ENCODE measurements at places on chromosomes 1 and 21.
A peak's percentile ranks its signal among the peaks of the same experiment; 100 is the strongest.

DNA sequence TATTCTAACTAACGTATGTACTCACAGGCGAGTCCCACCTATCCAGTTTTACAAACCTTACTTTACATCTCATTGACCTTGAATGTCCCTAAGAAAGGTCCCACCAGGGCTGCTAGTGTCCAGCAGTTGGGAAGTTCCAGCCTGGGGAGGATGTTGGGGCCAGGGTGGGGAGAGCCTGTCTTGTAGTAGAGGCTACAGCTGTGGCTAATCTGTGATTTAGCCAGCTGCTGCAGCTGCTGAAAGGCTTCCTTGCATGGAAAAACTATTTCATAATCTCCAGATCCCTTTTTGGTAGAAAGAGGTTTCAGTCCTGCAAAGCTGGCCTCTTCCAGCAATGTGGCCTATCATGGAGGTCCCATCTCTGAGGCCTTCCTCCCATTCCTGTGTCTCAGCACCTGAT is 23.1 kb downstream of the TNN start:
- no peak for DNase-seq

DNA sequence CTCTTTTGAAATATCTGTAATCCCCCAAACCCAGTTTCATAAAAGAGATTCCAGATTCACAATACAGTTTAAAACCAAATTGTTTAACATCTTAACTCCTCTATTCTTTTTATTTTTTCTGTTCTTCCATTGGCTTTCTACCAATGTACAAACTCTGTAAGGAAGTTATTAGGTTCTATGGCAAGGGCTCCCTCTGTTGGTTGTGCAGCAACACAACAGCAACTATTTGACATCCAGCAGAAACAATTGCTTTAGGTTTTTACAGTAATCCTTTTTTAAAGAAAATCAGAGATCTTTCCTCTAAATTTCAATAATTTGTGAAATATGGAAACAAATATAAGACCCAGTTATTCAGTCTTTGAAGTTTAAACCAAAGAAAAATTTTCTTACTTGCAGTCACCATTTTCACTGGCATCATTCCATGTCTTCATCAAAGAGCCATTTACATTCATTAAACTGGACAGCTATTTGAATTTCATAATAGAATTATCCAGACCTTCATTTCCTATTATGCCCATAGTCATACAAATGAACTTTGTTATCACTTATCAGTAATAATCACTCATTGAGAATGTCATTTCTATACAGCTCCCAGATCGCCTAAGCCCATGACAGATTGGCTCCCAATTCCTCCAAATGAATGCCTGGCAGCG is 46.5 kb upstream of the RNF11 start:
- peak; percentile 74 for DNase-seq

GRCh38 chr21:41726970-41727783 is 39.7 kb downstream of the RIPK4 start:
- DNase-seq: no peak

GRCh38 chr1:156886583-156887281 is 6.8 kb upstream of the PEAR1 start:
- no peak for DNase-seq

GRCh38 chr1:207938016-207938415 is 27.1 kb upstream of the CD34 start:
- DNase-seq: no peak

- DNase-seq: peak; percentile 64
Observed at GRCh38 chr1:2411801-2412394, 466 bp downstream of the PEX10 start.

- DNase-seq: no peak
Observed at GRCh38 chr1:19430121-19431068, 54.9 kb downstream of the CAPZB start.

DNA sequence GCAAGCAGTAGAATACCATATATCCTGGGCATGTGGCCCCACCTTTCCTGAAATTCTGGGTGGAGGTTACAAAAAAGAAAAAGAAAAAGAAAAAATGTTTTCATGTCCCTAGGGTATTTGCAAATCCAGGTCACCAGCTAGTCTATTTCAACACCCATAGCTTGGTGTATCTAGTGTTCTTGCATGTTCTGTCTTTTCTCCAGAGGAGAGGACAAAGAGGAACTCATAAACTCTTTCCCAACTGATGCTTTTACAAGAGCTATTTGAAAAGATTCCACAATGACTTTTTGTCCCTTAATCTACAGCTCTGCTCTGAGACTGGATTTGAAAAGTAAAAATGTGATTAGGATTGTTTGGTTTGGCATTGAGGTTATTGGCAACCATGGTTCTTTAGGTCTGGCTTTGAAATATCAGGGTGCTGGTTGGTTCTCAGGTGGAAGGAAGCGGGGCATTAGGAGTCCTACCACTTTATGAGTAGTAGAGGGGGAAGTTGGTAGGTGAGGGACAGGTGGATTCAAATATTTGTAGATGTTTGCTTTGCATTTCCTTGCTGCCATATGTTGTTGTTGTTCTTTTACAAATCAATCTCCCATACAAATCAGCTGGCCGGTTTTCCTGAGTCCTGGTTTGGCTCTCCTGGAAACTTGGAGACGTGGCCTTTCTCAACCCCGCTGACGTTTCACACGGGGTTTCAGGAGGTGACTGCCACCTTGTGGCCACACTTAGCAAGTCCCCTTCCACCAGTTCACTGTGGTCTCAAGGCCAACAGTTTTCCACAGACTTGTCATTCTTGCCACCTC is 126.7 kb upstream of the KIAA0040 start:
- peak; percentile 84 for DNase-seq

GRCh38 chr1:170290276-170290675 is 144.5 kb downstream of the NTMT2 start:
- DNase-seq: no peak

GRCh38 chr21:45147473-45148315 is 73.3 kb downstream of the ADARB1 start:
- DNase-seq: no peak

GRCh38 chr1:225754940-225755641 is 22.5 kb upstream of the SRP9 start:
- DNase-seq: peak; percentile 90

Data from adrenal gland (tissue), 19 donors.